ENCODE measurements at places on chromosomes 4 and X. TPM values are rescaled to one million over a fixed set of nuclear protein-coding genes. Genes with fewer than 3 reads are reported as not detected.
A peak's percentile ranks its signal among the peaks of the same experiment; 100 is the strongest.

The UBA6 gene
- 73.0 TPM for polyA plus RNA-seq

DNA sequence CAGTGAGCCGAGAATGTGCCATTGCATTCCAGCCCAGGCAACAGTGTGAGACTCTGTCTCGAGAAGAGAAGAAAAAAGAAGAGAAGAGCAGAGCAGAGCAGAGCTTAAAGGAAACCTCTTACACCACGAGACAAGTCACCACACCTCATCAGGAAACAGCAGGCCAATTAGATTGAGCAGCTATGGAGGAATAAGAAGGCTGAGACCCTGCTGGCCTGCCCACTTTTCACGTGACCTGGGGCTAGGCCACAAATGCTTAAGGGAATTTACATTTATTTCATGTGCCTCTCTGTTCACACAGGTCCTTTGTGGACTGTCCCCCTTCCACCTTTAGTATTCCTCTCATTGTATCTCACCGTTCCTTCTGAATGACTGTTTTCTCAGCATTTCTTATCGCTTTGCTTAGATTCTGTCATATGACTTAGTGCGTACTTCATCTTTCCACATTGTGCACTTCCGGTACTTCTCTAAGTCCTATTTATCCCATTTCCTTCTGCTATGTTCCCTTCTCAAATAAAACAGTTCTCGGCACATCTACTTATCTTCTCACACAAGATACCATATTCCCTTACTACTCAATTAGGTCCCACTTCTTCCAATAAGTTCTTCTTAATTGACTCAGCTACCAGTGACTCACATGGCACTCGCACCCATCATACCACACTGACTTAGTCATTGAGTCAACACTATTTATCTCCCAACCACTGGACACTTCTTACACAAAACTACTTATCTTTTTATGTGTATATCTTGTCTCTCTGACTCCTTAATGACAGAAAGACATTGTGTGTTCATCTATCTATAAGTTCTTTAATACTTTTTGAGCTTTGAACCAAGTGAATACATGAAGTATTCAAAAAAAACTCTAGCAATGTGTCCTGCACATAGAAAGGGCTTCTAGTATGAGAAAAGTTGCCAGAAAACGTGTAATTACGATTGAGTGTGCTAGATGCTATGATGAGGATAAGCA, 11.0 kb downstream of the CUL4B start:
- no peak for DNase-seq

DNA sequence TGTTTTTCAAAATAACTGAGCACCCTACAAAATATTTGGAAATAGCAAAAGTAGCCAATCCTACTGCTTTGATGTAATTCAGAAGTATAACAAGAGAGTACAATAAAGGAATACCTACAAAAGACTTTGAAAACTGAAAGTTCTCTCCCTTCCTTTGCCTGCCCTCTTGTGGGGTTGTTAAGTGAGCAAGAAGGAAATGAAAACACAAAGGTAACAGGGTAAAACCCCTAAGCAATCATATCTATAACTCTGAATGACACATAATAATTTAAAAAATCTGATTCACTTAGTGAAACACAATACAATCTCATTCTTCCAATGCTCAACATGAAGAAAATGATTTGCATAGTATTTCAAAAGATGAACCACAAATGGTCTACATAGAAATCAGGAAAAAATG, 98.2 kb downstream of the FRYL start:
- no peak for DNase-seq

DNA sequence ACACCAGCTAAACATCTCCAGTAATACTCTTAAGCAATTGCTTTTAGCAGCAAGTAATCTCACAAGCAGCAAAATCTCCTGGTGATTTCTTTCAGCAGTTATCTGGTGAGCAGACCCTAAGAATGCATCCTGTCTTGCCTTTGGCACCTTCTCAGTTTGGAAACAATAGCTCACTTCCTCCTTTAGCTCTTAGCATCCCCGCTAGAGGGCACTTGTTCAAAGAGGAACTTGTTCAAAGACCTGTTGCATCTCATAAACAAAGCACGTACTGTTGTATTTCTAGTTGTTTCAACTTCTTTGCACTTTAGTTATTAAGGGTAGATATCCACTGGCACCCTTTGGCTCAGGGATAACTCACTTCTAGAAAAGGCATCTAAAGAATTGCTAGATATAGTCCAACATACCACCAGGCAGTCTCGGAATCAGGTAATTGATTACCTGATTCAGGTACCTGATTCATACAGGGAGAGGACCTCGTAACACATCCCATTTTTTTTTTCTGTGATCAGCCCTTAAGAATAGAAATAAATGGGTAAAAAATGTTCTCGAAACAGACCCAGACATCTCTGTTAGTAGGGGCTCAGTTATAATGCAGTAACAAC, 81.9 kb upstream of the QRFPR start:
- DNase-seq, result peak; percentile 38

- DNase-seq, result no peak
Measured at GRCh38 chrX:80879143-80879542, 69.5 kb upstream of the BRWD3 start.

GRCh38 chr4:141306331-141306730, 85.6 kb downstream of the ZNF330 start:
- DNase-seq, result no peak

DNA sequence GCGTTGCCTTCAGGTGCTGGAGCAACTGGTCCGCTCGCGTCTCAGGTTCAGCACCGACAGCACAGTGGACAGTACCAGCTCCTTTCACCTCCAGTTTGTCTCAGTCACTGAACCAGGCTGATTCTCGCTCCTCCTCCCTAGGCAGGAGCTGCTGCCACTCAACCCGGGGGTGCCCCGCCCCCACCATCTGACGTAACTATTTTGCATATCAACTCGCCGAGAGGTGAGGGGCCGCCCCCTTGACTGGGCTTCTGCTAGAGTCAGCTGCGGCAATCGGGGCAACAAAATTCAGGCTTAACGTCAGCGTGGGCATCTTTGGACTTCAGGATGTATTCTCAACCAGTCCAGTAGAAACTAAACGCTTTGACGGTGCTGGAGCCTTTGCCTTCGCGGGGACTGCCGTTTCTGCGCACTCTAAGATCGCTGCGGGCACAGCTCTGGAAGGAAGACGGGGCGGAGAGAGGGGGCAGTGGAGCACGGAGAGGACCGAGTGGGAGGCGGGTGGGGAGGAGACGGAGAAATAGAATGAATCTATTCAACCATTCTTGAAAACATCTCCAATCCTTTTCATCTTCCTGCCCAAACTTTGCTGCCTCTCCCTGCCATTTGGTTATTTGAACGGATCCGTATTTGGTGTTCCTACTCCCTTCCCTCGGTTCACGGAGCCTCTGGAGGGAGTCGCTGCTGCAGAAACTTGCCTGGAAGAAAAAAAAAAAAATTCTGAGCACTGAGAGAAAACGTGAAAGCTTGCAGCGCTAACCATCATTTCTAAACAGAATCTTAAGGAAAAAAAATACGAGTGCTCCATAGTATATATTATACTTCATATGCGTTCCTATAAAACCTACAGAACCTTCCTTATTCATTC, at the start of gene FSTL5:
FSTL5 (minus strand) TSS at position 109 of the 868 bp plus-strand sequence. CDS start 52,604 bp downstream, outside the sequence.
- DNase-seq, result peak; percentile 21

The NAP1L3 gene
- 25.4 TPM for polyA plus RNA-seq

DNA sequence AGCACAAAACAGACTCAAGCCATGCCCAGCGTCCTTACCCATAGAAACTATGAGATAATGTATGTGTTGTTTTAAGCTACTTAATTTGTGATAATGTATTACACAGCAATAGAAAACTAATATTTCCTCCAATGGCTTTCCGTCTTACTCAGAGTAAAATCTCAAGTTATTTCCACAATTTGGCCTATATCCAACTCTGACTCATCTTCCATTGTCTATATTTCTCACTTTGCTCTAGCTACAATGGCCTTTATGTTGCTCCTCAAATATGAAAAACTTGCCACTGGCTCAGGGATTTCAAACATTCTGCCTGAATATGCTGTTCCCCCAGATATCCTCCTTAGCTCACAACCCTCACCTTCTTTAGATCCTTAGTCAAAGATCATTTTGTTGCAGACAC, 31.6 kb downstream of the IQCM start:
- DNase-seq, result no peak

DNA sequence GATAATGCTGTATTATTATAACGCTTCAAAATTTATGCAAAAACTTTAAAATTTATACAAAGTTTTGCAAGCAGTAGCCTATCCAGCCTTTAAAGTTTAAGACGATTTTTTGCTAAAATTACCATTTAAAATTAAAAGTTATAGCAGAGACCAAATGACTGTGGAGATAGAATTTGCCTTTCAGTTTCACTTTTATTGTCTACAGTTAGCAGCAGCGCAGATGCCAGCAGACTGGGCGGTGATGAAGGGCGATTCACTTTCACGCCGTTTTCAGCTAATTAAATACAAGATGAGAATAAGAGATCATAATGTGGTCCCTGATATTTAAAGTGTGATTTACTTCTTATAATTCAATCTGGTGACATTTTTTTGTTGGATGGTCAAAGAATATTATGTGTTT, 1381.5 kb upstream of the ADGRL3 start:
- no peak for DNase-seq

The ZNF630 gene
- 2.8 TPM for polyA plus RNA-seq

The FATE1 gene
- 0.16 TPM for polyA plus RNA-seq

GRCh38 chr4:189804894-189805293, 135.8 kb upstream of the FRG1 start:
- DNase-seq, result no peak

The CSAG2 gene
- not detected for polyA plus RNA-seq

The CSAG3 gene
- polyA plus RNA-seq, result not detected

DNA sequence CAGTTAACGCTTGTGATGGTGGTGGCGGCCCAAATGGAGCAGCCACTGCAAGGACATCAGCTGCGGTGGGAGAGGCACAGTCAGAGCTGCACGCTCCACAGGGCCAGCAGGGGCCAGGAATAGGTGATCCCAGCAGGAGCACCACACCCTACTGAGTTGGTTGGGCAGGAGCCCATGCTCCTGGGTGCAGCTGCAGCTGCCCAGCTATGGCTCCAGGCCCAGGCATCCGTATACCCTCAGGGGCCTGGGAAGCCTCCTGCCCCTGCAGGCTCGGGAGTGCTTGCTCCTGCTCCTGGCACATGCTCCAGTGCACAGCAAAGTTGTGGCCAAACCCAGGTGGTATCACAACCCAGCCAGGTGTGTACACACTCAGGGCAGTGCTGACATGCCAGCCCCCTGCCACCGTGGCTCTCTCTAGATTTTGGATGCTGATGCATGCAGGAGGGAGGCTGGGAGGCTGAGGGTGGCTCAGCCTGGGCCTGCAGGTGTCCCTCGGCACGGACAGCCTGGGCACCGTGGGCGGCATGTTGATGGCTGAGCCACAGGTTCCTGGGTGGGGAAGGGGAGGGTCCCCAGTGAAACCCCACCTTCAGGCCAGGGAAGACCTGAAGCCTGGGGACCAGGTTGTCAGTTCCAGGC, 150.2 kb downstream of the CXXC4 start:
- DNase-seq, result no peak

DNA sequence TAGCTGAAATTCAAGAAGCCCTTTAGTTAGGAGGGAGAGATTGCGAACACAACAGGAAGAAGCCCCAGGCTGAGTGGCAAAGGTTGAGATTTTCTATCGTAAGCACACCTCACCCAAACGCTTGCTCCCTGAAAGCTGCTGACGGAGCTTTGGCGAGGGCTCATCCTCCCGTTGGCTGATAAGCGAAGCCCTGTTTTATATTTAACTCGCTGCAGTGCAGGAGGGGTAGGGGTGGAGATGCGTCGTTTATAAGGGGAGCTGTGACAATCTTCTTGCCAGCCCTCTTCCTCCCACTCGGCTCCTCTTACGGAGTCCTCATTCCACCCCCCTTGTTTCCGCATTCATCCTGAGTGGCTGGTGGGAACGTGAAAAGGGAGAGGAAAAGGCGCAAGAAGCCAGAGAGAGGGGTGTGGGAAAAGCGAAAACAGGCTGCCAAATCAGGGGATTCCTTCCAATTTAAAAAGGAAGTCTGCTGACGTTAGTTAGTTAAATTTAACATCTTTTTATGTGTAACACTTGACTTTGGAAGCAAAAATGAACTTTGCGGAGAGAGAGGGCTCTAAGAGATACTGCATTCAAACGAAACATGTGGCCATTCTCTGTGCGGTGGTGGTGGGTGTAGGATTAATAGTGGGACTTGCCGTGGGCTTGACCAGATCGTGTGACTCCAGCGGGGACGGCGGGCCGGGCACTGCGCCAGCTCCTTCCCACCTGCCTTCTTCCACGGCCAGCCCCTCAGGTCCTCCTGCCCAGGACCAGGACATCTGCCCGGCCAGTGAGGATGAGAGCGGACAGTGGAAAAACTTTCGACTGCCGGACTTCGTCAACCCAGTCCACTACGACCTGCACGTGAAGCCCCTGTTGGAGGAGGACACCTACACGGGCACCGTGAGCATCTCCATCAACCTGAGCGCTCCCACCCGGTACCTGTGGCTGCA, at the start of gene ENPEP:
ENPEP (plus strand) TSS at position 275 of the 938 bp plus-strand sequence; CDS start at position 535, 260 bp downstream.
- DNase-seq, result peak; percentile 56

GRCh38 chr4:2688697-2689096, 67.4 kb downstream of the TNIP2 start:
- no peak for DNase-seq

The BST1 gene
- 3.6 TPM for polyA plus RNA-seq

- DNase-seq, result no peak
Measured at GRCh38 chr4:165204462-165204830, 2.9 kb upstream of the KLHL2 start.

DNA sequence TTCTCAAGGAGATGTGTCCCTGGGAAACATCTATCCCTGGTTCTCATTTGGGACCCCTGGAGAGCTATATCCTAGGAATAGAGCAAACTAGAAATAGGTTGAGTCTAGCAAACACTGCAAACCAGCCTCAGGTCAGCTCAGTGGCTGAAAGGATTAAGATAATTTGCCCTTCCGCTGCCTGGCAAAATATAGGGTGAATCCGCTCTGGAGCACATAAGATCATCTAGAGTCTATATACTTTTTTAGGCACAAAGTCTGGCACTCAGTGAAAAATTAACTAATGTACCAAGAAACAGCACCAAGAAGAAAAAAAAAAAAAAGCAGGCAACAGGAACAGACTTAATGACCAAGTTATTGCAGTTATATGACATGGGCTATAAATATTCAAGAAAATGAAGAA, 7.3 kb upstream of the GUCY2F start:
- DNase-seq, result no peak

GRCh38 chr4:17680559-17681280, 66.3 kb downstream of the MED28 start:
- DNase-seq, result no peak

The ITM2A gene
- 110 TPM for polyA plus RNA-seq

GRCh38 chr4:123401271-123402120, 4.9 kb downstream of the SPRY1 start:
- DNase-seq, result no peak

GRCh38 chrX:28787206-28787605, 200.0 kb downstream of the IL1RAPL1 start:
- DNase-seq, result no peak

GRCh38 chr4:171087089-171087488, 726.1 kb upstream of the GALNTL6 start:
- DNase-seq, result no peak

- no peak for DNase-seq
Measured at GRCh38 chrX:134963041-134963440, 27.8 kb upstream of the SMIM10 start.

DNA sequence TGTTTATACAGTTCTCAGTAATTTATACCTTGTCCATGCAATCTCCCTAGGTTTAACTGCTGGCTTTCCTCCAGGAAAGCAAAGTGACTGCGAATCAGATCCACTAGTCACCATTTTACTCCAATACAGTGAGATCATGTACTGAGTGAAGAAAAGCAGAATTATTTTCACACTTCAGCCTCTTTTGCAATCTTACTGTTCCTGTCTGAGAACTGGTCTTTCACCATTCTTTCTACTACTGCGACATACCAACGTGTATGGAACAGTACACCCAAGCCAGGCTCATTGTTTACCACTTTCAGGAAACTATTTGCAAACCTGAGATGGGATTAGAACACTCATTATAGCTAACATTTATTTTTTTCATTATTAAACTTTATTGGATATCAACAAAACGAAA, 8.0 kb upstream of the MSL3 start:
- DNase-seq, result no peak

The TEC gene
- polyA plus RNA-seq, result 9.5 TPM

All from right lung (tissue), 10 donors.